Mucosa of descending colon (tissue), 3 donors: ENCODE measurements at places on chromosomes 16 and 17. TPM values are rescaled to one million over a fixed set of nuclear protein-coding genes. Genes with fewer than 3 reads are reported as not detected.

Gene NR1D1
- 15.0 TPM for total RNA-seq

Gene SOX8
- 0.75 TPM for total RNA-seq

Gene USP6
- total RNA-seq, result 0.10 TPM

Gene TBC1D3I
- total RNA-seq, result 0.55 TPM

Gene PDIA2
- 0.23 TPM for total RNA-seq

DNA sequence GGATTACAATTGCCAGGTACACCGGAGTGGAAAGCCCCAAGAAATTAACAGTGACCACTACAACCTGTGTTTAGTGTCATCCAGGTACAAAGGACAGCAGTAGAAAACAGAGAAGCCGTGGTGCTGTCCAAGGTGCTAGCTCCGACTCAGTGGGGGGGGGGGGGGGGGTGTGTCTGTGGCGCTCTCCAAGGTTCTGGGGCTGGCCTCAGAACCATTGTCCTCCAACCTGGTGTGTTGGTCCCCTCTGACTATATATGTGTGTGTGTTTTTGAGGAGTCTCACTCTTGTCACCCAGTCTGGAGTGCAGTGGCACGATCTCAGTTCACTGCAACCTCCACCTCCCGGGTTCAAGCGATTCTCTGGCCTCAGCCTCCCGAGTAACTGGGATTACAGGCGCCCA lies 5.8 kb upstream of the ZNF23 start:
- DNase-seq, result no peak

DNA sequence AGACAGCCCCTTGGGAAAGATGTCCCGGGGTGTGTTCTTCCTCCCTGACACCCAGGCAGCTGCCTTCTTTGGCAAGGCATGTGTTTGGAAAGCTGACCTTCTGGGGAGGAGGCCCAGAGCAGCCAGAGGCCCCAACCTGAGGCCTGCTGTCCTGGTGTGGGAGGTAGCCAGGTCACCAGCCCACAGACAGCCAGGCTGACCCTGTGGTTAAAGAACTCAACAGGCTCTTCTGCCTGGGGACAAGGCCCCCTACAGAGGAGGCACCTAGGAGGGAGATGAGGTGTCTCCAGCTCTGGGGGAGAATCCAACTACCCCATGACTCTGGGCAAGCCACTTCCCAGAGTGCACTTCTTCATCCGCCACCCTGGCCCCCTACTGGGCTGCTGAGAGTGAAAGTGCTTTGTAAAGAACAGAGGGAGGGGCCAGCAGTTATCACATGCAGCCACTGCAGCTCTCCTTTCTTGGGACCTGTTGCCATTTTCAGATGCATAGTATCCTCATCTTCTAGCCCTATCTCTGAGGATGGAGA lies 13.1 kb upstream of the SREBF1 start:
- DNase-seq, result peak; percentile 76

DNA sequence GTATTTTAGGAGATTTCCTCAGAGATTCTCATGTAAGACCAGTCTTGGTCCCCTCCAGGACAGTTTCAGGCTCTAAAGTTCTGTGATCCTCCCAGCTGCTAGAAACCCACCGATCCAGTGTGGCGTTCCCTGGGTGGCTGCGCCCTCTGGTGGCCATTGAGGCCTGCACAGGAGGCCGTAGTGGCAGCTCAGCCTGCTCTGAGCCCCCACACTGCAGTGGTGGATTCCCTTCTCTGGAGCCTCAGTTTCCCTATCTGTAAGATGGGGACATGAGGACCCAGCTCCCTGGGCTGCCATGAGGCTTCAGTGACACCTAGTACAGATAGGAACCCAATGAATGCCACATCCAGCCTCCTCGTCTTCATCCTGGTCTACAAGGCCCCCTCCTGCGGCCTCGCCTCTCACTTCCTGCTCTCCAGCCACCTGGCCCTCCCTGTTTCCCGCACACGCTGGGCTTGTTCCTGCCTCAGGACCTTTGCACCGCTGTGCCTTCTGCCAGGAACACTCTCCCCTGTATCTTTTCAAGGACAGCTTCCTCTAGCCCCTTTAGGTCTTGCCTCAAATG lies 16.5 kb downstream of the CCDC102A start:
- DNase-seq, result peak; percentile 88

DNA sequence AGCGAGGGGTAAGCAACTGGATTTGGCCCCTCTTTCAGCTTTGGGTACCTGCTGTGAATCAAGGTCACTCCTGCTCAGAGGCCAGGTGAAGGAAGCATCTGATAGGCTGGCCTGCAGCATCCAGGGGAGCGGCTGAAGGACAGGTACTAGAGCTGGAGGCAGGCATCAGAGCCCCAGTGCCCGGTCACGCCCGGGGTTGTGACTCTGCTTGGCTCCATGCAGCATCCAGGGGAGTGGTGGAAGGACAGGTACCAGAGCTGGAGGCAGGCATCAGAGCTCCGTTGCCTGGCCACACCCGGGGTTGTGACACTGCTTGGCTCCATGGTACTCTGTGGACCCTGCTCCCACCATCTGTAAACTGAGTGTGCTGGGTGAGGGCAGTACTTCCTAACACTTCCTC lies 189.7 kb downstream of the XYLT1 start:
- DNase-seq, result no peak

DNA sequence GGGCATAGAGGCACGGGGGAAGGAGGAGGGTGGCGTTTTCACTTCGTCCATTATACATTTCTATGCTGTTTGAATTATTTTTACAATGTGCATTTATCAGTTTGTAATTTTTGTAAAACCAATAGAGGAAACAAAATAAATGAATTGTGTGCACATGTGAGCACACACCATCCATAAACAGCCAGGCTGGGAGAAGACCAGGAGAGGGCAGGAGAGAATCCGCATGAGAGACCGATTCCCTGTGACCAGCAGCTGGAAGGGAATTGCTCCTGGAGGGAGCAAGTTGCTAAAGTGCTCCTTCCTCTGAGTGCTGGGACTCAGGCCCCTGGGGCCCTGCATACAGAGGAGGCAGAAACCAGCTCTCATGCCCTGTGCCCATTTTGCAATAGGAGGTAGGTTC lies 126.0 kb downstream of the ABCC12 start:
- no peak for DNase-seq

GRCh38 chr17:77269696-77270681 lies 129.2 kb downstream of the SEC14L1 start:
- DNase-seq, result no peak
